ENCODE measurements at places on chromosomes 7 and 10. TPM values are rescaled to one million over a fixed set of nuclear protein-coding genes. Genes with fewer than 3 reads are reported as not detected.

- DNase-seq, result no peak
Measured at GRCh38 chr10:9289811-9290210, 1235.3 kb downstream of the GATA3 start.

- DNase-seq, result no peak
Measured at GRCh38 chr7:76507723-76508406, 2.5 kb upstream of the UPK3B start.

The AKR1C8 gene
- 28.5 TPM for total RNA-seq

The DEPP1 gene
- 10.7 TPM for total RNA-seq

GRCh38 chr7:101988513-101988912 lies 171.1 kb downstream of the CUX1 start:
- DNase-seq, result no peak

All from liver (tissue), 10 donors.